Inflammatory macrophage (primary cell): ENCODE measurements at places on chromosomes 1 and 21.

DNA sequence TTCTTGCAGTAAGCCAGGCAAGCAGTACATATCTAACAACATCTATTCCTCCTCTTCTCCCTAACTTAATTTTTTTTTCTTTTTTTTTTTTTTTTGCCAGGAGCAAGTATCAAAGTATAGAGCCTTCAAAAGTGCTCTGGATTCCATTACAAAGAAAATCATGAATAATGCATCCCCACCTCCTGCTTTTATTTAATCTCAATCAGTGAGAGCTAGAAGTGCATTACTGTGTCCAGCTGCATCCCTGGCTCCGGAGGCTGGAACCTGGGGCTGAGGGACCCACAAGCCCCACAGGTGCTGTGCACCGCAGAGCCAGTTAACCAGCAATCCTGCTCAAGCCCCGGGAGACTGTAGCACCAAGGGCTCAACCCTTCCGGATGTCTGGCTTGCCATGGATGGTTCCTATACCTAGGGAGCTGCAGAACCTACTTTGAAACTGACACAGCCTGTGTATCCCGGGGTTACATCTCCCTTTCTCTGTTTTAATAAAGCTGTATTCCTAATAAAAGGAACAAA is 455.9 kb upstream of the RUNX1 start:
- no peak for DNase-seq

- DNase-seq = no peak
These were observed 27.0 kb upstream of the ABCG1 start for GRCh38 chr21:42191696-42192595.

DNA sequence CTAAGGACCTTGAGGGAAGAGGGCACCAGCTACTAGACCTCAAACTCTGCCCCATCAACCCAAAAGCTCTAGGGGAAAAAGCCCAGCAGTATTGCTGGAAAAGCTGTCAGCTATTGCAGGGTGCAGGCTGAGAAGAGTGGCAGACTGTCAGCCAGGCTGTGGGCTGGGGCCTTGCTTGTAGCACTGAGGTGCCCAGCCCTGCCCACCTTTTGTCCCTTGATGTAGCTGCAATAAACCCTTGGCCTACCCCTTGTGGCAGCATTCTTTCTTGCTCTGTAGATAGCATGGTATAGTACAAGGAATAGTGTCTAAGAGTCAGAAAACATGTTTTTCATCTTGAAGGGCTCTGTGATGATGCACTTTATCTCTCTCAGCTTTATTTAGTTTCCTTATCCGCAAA is 39.4 kb downstream of the CDC14A start:
- no peak for DNase-seq

DNA sequence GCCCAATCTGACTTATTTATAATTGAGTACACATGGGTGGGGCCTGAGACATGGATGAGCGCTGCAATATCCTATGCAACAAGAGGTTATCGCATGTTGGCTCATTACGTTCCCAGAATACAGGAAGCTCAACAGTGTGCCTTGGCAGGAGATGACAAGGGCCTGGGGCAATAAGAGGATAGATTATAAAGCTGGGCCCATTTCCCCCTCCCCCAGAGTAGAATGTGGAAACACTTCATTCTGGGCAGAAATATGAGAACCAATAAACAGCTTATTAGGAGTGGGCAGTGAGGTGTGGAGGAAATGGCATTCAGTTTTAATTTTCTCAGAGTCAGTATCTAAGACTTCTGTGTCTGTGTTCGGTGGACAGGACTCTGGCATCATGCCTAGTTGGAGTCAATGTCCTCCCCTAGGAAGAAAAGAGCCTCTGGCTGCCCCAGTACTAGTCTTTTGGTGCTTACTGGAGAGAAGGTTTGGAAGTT is 92.8 kb downstream of the PIK3R3 start:
- DNase-seq = no peak

DNA sequence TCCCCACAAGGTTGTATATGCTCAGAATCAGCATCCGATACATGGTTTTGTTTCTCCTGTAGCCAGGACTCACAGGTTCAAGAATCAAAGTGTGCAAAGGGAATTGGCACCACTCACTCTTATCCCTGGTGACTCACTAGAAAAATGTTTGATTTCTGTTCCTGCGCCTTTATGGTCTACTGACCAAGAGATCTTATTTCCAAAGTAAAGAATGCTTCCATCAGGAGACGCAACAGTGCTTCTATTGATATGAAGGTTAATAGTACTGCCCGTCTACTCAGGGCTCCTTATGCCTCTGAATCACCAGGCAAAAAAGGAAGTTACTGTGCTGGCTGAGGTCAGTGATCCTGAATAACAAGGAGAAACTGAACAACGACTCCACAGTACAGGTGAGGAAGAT is 1392.0 kb upstream of the PRMT6 start:
- DNase-seq = no peak

- no peak for DNase-seq
These were observed 93.4 kb downstream of the PCBP3 start for GRCh38 chr21:45736690-45737484.

DNA sequence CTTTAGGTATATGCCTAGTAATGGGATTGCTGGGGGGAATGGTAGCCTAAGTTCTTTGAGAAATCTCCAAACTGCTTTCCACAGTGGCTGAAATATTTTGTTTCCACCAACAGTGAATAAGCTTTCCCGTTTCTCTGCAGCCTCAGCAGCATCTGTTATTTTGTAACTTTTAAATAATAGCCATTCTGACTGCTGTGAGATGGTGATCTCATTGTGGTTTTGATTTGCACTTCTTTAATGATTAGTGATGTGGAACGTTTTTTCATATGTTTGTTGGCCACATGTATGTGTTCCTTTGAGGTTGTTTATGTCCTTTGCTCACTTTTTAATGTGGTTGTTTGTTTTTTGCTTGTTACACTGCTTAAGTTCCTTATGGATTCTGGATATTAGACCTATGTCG is 237.4 kb downstream of the CENPF start:
- no peak for DNase-seq

DNA sequence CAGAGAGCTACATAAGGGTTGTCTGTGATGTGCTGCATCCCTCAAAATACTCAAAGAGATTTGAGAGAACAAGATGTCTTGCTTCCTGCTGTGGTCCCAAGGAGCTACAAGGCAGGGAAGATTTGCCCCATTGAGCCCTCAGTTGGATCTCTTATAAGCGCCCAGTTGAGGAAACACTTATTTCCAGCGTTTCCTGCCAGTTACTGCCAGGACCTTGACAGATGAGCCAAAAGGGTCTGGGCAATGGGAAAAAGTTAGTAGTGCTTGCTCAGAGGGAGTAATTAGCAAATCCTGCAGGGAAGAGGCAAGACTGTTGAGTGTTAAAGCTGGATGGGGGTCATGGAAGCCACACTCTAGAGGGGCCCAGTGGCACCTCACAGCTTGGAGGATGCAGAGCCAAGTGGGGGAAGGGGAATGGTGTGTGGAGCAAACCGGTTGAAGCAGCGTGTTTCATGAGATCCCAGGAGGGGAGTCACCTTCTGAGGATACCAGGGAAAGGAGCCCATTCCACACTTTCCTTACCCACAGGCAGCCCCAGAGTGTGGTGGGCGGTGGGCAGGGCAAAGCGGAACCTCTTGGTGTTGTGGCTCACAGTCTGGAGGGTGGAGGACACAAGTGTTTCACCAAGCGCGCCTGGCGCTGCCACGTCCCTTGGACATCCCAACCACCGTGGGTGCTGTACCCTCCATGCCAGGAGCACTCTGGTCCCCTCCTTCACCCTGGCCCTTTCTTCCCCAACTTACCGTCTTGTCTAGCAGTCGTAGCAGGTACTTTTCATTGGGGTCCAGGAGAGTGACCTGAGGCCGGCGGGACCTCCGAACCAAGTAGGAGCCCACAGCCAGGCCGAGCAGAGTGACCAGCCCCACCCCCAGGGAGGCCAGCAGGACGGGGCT is 805 bp downstream of the CYB5R1 start:
- no peak for DNase-seq
